Brain microvascular endothelial cell (primary cell): ENCODE measurements at places on chromosomes 12 and 14.

- no peak for DNase-seq
These were observed 252.6 kb downstream of the FOXN3 start for GRCh38 chr14:89164168-89165073.

GRCh38 chr14:87468531-87468930, 524.5 kb downstream of the GALC start:
- no peak for DNase-seq

GRCh38 chr14:47678157-47678556, 2.8 kb upstream of the MDGA2 start:
- DNase-seq, result no peak

DNA sequence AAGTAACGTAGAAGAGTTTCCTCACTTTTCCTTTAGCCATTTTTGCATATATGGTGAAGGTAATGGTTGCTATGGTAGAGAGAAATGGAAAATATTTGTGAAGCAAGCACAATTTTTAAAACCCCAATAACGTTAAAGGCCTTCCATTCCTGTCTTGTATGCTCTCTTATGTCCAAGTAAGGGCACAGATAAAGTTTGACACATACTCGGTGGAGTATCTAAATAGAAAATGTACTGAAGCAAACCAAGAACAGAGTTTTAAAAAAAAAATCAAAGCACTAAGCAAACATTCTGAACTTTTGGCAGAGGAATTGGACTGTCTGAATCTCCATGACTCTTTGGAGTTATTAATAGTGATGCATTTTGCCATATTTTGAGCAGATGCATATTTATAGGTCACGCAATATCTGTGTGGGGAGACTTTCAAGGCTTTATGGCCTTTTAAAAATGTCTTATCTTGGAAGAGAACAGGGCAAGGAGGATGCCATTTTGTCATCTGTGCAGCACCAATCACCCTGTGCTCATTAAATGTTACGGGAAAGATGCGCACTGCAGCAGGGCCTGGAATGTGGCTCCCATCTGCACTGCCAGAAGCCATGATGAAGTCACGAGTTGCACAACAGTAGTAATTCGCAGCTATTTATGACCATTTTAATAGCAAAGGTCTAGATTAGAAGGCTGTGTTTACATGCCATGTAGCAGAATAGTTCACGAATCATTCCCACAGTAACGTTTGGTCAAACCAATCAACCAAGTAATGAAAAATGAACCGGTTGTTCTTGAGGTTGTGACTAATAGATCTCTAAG, 23.3 kb upstream of the AMIGO2 start:
- peak; percentile 52 for DNase-seq

DNA sequence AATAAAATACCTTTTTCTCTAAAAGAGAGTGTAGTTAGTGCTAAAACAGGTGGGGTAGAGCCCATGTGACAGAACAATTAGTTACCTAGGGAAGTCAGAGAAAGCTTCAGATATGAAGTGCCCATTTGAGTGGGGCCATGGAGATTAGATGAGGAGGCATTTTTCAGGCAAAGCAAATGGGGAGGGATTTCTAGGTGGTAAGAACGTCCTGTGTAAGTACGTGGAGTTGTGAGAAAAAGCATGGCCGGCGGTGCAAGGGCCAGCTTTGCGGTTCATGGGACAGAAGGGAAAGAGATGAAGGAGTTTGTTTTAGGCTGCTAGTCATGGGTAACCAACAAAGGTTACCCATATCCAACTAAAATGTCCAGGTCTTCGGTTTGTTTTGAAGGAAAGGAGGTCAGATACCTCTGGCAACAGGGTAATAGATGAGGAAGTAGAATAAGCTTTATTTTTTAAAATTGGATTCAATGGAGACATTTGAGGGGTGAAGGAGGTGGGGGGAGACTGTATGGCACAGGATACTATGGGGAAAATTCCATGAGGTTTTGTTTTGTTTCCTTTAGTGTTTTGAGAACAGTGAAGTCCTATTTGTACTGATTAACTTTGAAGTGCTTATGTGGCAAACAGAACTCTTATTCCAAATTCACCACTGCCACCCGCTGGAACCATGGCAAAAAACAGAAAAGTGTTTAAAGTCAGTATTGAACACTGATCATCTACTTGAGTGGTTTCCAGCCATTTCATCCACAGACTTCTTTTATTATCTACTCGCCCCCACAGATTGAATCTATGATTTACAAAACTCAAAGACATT, 10.0 kb upstream of the SNRPF start:
- DNase-seq, result peak; percentile 39

GRCh38 chr12:28708918-28709371, 440.1 kb upstream of the FAR2 start:
- DNase-seq, result peak; percentile 59

- no peak for DNase-seq
These were observed at the start of gene KRT79 for GRCh38 chr12:52833922-52834726. Gene KRT79, minus strand, starts transcription at chr12:52834311. Its CDS starts 51 bp downstream, at chr12:52834260.

DNA sequence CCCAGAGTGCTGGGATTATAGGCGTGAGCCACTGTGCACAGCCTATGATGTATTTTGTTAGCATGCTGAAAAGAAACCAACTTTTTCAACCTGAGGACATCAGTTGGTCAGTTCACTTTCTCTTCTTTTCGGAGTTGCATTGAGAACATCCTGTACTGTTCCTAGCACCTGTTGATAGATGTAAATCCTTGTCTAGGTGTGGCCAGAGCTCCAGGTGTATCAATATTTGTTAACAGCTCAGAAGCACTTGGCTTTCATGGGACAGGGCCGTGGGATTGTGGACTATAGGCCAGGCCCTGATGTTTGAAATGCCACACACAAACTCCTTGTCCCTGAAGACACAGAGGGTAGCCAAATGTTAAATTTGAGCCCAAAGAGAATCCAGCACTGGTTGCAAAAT, 14.9 kb downstream of the HCAR2 start:
- no peak for DNase-seq

GRCh38 chr14:64755781-64756221, 51.6 kb downstream of the PLEKHG3 start:
- DNase-seq, result peak; percentile 12

- no peak for DNase-seq
These were observed 9.2 kb downstream of the CD69 start for GRCh38 chr12:9751204-9752144.

DNA sequence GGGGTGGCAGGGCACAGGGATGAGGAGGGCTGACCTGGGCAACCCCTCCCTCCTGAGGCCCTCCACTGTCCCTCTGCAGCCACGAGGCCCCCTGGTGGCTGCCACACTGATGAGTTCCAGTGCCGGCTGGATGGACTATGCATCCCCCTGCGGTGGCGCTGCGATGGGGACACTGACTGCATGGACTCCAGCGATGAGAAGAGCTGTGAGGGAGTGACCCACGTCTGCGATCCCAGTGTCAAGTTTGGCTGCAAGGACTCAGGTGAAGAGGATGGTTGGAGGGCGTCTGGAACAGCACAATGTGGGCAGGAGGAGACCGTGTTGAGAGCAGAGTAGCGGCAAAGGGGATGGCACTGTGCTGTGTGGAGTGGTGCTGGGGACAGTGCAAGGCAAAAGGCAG, 25.7 kb upstream of the LRP1-AS start:
- no peak for DNase-seq

DNA sequence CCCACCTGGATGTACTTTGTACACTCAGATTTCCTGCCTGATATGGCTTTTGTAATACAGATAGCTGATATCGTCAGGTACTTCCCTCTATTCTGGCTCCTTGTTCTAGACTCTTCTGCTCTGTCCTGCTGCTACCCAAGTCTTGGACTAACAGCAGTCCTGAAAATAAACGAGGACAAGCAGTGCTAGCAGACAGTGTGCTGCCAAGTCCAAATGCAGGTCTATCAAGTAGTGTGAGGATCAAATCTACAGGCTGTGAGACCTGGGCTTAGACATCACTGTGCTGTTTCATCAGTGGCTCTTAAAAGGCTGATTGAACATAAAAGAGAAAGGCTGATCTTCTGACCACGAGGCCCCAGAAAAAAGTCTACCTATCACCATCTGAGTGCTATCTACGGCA, 418.1 kb downstream of the APAF1 start:
- DNase-seq, result no peak

DNA sequence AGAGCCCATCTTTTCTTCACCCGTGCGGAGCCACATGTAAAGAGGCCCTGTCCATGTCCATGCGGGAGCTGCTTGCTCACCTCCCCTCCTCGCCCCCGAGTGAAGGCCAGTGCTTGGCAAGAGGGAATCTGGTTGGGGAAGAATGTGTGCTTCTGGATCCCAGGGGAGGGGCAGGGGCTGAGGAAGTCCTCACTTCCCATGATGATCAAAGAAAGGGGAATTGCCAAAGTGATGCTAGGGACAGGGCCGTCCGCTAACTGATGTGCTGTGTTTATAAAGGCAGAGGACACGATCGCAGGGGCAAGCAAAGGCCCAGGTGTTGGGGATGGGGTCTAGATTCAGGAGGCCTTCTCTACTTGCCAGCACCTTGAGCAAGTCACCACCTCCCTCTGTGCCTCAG, 137.4 kb upstream of the PRMT8 start:
- no peak for DNase-seq
